ENCODE measurements at places on chromosomes 6 and 20.
A peak's percentile ranks its signal among the peaks of the same experiment; 100 is the strongest.

DNA sequence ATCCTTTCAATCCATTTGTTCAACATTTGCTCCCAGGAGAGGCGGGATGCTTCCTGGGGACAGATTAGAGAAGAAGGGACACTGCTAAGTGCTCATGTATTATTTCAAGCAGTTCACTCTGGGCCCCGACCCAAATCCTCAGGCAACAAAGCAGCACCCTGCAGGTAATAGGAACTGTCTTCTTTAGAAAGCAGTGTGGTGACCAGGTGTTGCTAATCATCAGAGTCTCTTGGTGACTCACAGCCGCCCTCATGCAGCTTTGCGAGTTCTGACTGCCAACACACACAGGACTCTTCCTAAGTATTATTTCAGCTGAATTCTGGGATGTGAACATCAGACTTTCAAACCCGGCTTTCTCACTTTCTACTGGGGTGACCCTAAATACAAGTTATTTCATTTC, 356.4 kb downstream of the PRKN start:
- DNase-seq, result no peak

- no peak for DNase-seq
Measured at GRCh38 chr6:53566755-53567154, 21.9 kb upstream of the GCLC start.

GRCh38 chr20:51419231-51419630, 123.3 kb downstream of the NFATC2 start:
- DNase-seq, result no peak

DNA sequence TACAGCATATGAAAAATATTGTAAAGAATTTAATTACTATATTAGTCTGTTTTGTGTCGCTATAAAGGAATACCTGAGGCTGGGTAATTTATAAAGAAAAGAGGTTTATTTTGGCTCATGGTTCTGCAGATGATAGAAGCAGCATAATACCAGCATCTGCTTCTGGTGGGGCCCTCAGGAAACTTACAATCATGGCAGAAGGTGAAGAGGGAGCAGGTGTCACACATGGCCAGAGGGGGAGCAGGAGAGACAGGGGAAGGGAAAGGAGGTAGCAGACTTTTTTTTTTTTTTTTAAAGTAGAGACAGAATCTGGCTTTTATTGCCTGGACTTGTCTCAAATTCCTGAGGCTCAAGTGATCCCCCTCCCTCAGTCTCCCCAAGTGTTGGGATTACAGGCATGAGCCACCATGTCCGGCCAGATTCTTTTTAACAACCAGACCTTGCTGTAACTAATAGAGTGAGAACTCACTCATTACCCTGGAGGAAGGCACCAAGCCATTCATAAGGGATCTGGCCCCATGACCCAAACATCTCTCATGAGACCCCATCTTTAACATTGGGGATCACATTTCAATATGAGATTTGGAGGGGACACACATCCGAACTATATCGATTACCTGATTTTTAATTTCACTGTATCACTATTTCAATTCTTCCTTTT, 64.6 kb downstream of the MAN1A1 start:
- DNase-seq, result peak; percentile 33

- DNase-seq, result no peak
Measured at GRCh38 chr20:20241976-20242375, 125.9 kb upstream of the INSM1 start.

- DNase-seq, result peak; percentile 4
Measured at GRCh38 chr6:90860822-90861601, 274.1 kb upstream of the MAP3K7 start.

DNA sequence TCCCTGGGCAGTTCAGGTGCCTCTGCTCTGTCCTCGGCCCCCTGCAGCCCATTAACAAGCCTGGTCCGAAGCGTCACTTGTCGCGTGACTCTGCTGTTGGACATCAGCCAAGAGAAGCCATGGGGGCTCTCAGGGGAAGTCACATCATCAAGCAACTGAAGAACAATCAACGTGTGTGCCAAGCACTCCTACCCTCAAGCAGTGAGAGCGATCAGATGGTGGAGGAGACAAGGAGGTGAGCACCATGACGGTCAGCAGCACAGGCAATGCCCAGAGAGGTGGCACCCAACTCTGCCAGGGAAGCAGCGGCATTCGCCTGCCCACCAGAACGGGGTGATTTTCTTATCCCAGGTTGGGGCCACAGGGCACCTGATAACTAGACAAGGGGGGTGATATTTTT, 132.7 kb downstream of the AGPAT4 start:
- DNase-seq, result no peak

DNA sequence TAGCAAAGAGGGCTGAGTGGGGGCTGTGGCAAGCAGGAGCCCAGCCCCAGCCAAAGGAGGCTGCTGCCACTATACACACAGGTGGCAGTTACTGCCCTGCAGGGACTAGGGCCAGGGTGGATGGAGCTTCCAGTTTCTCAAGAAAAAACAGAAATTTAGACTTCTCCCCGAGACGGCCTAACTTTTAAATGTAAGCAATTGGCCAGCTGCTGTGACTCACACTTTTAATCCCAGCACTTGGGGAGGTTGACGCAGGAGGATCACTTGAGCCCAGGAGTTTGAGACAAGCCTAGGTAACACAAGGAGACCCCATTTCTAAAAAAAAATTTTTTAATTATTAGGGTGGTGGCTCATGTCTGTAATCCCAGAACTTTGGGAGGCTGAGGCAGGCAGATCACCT, 98.2 kb upstream of the NFATC2 start:
- DNase-seq, result no peak

- DNase-seq, result no peak
Measured at GRCh38 chr6:35092362-35093117, 48.6 kb downstream of the TCP11 start.

GRCh38 chr6:170448317-170448716, 104.8 kb downstream of the PSMB1 start:
- no peak for DNase-seq

DNA sequence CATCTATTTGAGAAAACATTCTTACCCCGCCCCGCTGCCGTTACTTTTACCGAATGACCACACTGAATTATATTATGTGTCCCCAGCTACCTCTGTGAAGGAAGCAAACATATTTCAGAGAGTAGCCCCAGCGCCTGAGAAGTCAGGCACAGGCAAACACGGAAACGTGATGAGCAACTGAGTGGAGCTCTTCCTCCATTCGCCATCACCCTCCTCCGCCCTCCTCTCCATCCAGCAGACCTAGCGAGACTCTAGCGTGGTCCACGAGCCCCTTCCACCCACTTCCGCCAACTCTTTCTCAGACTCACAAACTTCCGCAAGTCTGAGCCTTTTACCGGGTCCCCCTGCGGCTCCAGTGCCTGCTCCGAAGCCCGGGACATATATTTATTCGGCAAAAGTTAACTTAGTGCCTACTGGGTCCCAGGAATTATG, 582 bp downstream of the SNRPB start:
- DNase-seq, result peak; percentile 73

GRCh38 chr20:49482621-49483017, at the start of gene KCNB1:
KCNB1 (minus strand) TSS chr20:49482668; CDS start chr20:49482480, 188 bp downstream.
- peak; percentile 26 for DNase-seq

- no peak for DNase-seq
Measured at GRCh38 chr6:2980465-2980855, 9.1 kb upstream of the SERPINB6 start.

- DNase-seq, result no peak
Measured at GRCh38 chr20:48165401-48165685, 380.1 kb upstream of the SULF2 start.

DNA sequence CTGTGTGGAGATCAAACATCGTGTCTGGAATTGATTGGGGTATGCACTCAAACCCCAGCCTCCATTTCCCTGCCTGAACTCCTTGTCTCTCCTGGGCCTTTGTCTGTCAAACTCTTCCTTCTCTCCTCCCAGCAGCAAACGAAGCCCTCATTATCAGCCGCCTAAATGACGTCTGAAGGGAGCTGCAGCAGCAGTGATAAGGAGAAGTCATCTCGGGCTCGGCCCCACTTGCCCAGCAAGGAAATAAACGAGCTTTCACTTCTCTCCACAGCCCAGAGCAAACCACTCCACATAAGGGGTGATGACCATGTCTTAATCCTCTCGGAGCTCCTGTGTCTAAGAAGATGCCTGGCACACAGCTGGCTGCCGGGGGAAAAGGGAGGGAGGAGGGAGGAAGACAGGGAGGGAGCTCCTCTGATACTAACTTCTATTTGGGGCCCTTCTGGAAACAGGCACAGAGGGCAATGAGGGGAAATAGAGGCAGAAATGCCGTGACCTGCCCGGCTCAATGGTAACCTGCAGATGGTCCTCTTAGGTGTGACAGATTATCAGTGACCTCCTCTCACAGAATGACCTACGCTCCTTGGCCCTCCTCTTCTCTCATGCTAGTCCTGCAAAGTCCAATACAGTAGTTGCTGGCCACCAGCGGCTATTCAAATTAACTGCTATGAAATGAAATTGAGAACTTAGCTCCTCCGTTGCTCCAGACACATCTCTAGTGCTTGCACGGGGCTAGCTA, 100.4 kb downstream of the PXDC1 start:
- DNase-seq, result no peak

DNA sequence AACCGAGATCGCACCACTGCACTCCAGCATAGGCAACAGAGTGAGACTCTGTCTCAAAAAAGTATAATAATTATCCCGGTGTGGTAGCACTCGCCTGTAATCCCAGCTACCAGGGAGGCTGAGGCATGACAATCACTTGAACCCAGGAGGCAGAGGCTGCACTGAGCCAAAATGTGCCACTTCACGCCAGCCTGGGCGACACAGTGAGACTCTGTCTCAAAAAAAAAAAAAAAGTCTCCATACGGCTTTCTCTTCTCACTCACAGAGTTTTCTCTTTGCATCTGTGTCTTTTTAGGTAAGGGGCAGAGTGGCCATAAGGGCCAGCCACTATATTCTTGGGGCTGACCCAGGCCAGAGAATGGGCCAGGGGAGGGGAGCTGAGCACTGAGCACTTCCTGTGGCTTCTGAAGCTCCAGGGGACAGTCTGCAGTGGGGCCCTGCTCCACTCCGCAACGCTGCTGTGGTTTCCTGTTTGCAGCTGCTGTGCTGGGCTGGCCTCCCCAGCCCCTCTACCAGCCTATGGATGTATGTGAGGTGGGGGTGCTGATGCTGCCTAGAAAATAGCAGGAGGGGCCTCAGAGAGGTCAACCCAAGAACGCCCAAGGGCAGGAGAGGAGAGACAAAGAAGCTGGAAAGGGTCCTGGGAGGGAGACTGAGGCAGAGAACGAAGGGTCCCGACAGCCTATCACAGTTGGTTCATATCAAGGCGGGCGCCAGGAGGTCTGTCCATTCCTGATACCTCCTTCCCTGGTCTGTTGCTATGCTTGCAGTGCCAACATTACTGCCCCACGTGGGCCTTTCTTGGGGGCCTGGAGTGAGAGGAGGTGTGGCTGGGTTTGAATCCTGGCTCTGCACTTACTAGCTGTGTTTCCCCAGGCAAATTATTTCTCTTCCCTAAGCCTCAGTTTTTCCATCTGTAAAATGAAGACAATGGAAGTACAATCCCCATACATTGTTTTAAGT, 16.0 kb downstream of the SLA2 start:
- DNase-seq, result peak; percentile 72

GRCh38 chr20:61558726-61559125, 306.7 kb downstream of the CDH4 start:
- no peak for DNase-seq

DNA sequence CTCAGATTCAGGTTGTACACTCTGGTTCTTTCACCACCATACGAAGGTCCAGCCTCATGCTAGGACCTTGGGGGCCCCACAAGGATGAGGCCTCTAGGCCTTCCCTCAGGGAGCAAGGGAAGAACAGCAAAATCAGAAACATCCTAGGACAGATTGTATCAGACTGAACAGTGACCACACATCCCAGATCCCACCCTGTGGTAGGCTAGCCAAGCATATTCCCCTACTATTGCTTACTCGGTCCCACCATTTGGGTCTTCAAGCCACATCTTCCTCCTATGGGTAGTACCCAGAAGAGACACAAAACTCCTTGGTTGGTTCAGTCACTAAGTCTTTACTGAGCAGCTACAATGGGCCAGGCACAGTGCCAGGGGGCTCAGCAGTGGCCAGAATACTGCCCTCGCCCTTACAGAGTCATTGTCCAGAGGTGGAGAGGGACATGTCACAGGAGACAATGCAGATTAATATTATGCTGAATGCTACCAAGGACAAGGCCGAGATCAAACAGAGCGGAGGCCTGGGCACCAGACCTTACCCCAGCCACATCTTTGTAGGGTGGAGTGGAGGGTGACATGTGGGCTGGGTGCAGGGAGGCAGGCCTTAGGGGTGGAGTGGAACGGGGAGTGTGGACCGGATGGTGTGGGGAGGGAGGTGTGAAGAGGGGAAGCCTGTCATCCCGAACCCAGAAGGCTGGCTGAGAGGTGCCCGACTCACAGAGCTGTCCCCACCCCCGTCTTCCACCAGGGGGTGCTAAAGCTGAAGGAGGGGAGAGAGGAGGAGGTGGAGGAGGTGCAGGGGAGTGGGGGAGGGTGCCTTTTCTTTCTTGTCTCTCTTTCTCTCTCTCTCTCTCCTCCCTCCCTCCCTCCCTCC, 6.8 kb upstream of the MAPK13 start:
- peak; percentile 97 for DNase-seq

DNA sequence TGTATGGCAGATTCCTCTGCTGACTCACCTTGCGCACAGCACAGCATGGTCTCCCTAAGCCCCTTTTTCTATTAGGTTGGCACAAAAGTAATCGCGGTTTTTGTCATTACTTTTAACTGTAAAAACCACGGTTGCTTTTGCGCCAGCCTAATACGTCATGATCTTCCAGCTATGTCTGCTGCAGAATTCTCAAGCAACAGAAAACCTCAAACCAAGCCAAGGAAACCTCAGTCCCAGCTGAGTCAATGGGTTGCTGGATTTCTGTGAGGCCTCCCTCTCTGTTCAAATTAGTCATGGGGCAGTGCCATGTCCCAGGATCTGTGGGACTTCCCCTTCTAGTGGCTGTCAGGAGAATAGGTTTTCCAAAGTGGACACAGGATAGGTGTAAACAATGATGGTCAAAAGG, 15.7 kb upstream of the ENPP1 start:
- peak; percentile 50 for DNase-seq

DNA sequence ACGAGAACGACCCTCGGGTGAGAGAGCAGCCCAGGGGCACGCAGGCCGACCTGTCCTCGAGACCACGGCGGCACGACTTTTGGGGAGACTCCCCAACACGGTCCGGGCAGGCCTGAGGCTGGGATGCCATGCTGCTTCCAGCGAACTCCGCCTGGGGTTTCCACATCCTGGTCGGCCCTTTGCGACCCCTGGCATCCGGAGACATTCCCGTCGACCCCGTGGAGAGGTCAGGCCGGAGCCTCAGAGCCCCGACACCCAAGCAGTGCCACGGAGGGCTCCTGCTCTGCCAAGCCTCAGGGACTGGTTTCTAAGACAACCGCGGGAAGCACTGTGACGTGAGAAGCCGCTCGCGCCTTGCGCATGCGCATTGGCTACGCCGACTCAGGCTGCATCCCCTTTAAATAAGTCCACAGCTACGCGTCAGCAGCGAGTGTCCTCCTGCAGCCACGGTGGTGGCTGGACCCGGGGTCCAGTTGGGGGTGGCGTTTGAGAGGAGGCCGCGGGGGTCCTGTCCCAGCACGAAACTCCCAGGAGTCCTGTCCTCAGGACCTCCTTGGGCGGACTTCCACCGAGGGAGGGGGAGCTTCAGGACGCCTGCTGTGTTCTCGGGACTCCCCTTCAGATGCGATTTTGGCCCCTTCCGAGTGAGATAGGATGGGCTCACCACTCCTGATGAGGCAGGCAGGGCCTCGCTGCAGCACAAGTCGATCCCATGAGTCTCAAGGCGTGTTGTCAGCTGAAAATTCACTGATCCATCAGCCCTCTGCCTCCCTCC, 1089.3 kb upstream of the DEFB115 start:
- DNase-seq, result no peak

- DNase-seq, result no peak
Measured at GRCh38 chr6:111997853-111998208, 56.1 kb upstream of the CCN6 start.

- DNase-seq, result no peak
Measured at GRCh38 chr20:34863421-34863965, 9.2 kb downstream of the GGT7 start.

Measured in activated CD4-positive, alpha-beta T cell treated with anti-CD3 and anti-CD28 coated beads, Interleukin-10, Interleukin-2, amounts not matched to agents 100 ng/mL and 50 ng/mL, durations not matched to agents 16 hours and 8 hours (primary cell).